Peyer's patch (tissue), 4 donors: ENCODE measurements at places on chromosomes 6 and 20.

- peak; percentile 59 for DNase-seq
Observed at GRCh38 chr20:11676630-11677287, 240.9 kb upstream of the BTBD3 start.

GRCh38 chr6:155177363-155177961 is 86.4 kb upstream of the CLDN20 start:
- DNase-seq, result no peak

DNA sequence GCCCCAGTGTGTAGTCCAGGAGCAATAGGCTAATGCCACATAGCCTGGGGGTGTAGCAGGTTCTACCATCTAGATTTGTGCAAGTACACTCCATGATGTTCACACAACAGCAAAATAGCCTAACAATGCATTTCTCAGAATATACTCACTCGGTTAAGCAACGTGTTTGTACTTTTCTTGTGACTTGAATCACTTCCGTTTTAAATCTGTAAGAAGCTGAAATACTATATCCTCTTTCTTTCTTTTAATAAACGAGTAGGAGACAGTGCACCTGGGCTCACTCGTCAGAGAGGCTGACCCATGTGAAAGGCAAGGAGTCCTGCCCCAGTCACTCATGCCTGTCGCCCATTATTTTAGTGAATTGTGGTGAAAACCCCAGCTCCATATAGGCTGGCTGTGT is 201.6 kb downstream of the FOXA2 start:
- DNase-seq, result no peak

DNA sequence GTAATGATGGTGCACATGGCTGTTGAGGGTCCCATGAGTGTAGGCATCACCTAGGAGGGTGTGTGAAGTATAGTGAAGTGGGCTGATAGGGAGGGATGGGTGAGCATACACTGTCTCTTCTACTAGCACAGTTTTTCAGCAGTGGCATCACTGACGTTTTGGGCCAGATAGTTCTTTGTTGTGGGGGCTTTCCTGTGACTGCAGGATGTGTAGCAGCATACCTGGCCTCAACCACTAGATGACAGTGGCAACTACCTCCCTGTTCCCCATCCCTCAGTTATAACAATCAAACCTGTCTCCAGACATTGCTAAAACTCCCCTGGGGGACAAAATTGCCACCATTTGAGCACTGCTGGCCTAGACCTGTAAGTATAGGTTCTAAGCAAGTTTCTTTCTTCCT is 239.0 kb downstream of the FOXC1 start:
- no peak for DNase-seq
